CD4-positive, alpha-beta T cell (primary cell): ENCODE measurements at places on chromosomes 11 and 22. TPM values are rescaled to one million over a fixed set of nuclear protein-coding genes. Genes with fewer than 3 reads are reported as not detected.
A peak's percentile ranks its signal among the peaks of the same experiment; 100 is the strongest.

DNA sequence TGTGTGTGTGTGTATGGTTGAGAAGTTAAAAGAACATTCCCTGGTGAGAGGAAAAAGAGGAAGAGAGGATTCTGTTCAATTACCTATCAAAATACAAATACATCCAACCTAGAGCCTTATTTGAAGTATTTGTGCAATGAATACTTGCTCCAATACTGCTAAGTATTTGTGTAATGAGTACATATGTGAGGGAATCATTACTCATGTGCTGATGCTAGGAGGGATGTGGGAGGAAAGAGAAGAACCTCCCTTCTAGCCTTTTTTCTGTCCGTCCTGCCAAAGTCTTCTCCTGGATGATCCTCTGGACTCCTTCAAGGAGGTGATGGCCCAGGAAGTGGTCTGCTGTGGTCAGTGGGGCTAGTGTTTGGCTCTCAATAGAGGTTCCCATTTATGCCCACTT, 36.0 kb upstream of the ACCSL start:
- DNase-seq: no peak

DNA sequence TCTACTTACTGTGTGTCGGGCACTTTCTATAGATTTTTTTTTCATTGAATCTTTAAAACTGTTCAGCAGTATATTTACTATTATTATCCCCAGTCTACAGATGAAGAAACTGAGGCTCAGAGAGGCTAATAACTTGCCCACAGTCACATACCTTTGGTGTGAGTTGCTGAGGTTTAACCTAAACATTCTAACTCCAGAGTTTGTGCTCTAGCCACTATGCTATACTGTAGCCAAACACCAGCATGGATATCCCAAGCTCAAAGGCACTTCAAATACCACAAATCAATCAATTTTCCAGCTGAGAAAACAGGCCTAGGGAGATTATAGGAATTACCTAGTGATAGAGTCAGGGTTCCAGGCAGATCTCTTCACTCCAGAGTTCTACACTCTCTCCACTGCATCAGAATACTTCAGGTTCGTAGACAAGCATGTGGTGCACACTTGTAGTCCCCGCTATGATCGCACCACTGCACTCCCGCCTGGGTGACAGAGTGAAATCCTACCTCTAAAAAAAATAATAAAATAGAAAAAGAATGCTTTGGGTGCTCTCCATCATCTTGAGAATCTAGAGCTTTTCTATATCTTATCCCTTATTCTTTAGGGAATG, 20.4 kb upstream of the UPB1 start:
- no peak for DNase-seq

GRCh38 chr22:50206599-50206998, 5.8 kb downstream of the SELENOO start:
- DNase-seq: no peak

- DNase-seq: peak; percentile 45
These were observed 661 bp upstream of the MALAT1 start for GRCh38 chr11:65498042-65498726.

CSRP3 gene
- not detected for total RNA-seq

TSGA10IP gene
- total RNA-seq: not detected

SPTBN2 gene
- total RNA-seq: not detected
